ENCODE measurements at places on chromosomes 2 and 18. TPM values are rescaled to one million over a fixed set of nuclear protein-coding genes. Genes with fewer than 3 reads are reported as not detected.
A peak's percentile ranks its signal among the peaks of the same experiment; 100 is the strongest.

- DNase-seq: no peak
Observed at GRCh38 chr2:200681697-200682096, 95.9 kb downstream of the AOX1 start.

The KLHL41 gene
- not detected for total RNA-seq

DNA sequence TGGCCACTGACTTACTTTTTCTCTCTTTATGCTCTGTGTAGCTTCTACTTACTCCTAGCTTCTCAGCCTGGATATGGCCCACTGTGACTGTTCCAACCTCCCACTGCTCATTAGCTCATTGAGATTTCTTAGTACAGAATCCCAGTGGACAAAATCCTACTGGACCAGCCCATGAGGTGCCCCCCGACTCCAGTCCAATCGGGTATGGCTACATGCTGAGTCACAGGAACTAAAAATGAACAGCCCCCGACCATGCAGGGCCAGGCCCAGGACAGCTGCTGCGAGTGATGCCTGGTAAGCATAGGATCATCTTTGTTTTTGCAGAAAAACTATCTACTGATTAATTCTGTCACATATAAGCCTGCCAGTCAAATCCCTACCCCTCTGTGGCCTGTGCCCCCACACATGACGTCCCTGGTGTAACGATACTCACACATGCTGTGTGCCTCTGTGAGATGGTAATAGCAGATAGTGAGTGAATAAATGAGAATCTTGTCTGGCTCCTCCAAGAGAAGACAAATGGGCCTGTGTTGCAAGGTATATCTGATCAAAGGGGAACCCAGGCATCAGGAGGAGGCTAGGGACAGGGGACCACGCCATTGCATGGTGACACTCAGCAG is 85.9 kb upstream of the KLF7 start:
- no peak for DNase-seq

DNA sequence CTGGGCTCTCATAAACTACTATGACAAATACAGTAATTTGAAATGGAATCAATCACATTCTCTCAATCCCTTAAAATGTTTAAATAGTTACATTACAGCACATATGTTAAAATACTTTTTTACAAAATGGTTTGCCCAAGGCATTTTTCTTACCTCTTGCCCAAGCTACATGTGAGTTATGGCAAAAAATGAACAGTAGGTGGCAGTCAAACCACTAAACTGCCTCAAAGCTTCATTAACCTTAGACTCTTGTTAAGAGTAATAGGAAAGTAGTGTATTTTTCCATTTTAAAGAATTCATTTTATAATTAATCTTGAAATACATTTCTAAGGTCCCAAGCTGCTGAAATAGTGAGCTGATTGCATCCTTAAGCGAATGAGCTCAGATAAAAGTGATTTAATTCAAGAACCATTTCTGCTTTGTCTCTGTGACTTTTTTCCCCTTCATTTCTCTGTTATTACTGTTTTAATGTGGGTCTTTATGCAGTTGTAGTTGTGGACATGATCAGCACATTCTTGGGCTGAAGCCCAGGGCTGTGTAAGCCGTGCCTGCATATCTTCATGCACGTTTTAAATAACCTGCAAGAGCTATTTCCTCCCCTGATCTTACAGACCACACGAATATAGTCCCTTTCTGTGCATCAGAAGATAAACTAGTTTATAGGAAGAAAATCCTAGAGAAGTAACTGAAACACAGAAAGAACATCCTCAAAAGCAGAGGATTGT is 311.8 kb downstream of the LNPK start:
- peak; percentile 66 for DNase-seq

- DNase-seq: no peak
Observed at GRCh38 chr2:98446850-98447249, 2.2 kb downstream of the INPP4A start.

GRCh38 chr2:108920686-108921085 is 68.3 kb downstream of the EDAR start:
- no peak for DNase-seq

The ARHGAP15 gene
- 0.15 TPM for total RNA-seq

- DNase-seq: no peak
Observed at GRCh38 chr18:59263661-59264060, 9.6 kb downstream of the RAX start.

The BCL2L11 gene
- total RNA-seq: 2.7 TPM

GRCh38 chr18:59988098-59988706 is 88.4 kb downstream of the PMAIP1 start:
- peak; percentile 50 for DNase-seq

GRCh38 chr18:581096-581495 is 916 bp downstream of the CETN1 start:
- DNase-seq: no peak

The HOXD9 gene
- total RNA-seq: 2.1 TPM

- DNase-seq: no peak
Observed at GRCh38 chr18:47287911-47288585, 36.6 kb upstream of the SKOR2 start.

Measured in H4 (cell line).